ENCODE measurements at places on chromosomes 2 and 18.

DNA sequence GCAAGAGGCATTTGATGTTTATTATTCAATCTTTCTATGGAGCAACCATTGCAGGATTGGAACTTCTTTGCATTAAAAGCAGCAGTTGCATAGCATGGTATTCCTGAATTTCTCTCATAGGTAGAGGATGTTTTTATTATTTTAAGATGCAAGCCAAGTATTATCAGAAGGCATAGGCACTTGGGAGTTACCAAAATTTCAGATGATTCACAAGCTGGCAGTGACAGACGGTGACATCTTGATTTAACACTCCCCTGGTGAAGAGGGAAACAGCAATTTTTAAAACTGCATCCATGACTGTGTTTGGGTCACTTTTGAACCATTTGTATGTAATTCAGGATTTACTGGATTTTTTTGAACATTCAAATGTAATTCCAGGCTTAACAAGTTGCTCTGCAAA lies 654.3 kb downstream of the SLC4A3 start:
- no peak for DNase-seq

GRCh38 chr2:219172231-219173154 lies 2.7 kb upstream of the SLC23A3 start:
- no peak for DNase-seq

GRCh38 chr2:195482010-195482409 lies 175.0 kb upstream of the SLC39A10 start:
- no peak for DNase-seq

DNA sequence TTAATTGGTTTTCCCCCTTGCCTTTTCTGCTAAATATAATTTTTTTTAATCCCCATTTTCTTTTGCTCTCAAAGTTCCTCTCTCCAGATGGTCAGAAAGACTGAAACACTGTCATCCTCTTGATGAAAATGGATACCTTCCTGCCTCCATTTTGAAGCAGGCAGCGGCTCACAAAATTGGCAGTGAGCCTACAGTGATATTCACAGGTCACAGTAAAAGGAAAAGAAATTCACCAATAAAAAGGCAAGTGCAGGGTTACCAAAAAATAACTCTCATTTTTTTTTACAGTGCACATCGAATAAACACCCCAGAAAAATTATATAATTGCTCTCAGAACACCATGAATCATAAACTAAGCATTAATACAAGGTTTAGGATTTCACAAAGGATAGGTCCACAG lies 307.5 kb downstream of the TCF4 start:
- no peak for DNase-seq

DNA sequence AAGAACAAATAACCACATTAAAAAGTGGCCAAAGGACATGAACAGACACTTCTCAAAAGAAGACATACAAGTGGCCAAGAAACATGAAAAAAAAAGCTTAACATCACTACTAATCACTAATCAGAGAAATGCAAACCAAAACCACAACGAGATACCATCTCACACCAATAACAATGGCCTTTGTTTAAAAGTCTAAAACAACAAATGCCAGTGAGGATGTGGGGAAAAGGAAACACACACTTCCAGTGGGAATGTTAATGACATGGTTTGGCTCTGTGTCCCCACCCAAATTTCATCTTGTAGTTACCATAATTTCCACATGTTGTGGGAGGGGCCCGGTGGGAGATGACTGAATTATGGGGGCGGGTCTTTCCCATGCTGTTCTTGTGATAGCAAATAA lies 147.1 kb downstream of the GALNT1 start:
- no peak for DNase-seq

- DNase-seq, result no peak
These were observed 68.1 kb upstream of the ITPRID2 start for GRCh38 chr2:181823405-181823804.

- DNase-seq, result no peak
These were observed 3.4 kb downstream of the GAREM2 start for GRCh38 chr2:26176279-26176615.

- DNase-seq, result no peak
These were observed 191.5 kb upstream of the NETO1 start for GRCh38 chr18:73059280-73059679.

- DNase-seq, result no peak
These were observed 88.8 kb upstream of the SNTG2 start for GRCh38 chr2:861655-862354.

DNA sequence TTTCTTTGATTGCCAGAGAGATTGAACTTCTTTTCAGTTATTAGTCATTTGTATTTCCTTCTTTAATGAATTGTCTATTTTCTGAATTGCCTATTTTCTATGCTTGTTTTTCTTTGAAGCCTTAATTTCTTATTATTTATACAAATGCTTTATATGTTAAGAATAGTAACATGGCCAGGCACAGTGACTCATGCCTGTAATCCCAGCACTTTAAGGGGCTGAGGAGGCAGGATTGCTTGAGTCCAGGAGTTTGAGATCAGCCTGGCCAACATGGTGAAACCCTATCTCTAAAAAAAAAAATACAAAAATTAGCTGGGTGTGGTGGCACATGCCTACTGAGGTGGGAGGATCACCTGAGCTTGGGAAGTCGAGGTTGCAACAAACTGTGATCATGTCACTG lies 4.7 kb upstream of the RAB11FIP5 start:
- no peak for DNase-seq

GRCh38 chr2:188391354-188391753 lies 99.7 kb downstream of the GULP1 start:
- no peak for DNase-seq

DNA sequence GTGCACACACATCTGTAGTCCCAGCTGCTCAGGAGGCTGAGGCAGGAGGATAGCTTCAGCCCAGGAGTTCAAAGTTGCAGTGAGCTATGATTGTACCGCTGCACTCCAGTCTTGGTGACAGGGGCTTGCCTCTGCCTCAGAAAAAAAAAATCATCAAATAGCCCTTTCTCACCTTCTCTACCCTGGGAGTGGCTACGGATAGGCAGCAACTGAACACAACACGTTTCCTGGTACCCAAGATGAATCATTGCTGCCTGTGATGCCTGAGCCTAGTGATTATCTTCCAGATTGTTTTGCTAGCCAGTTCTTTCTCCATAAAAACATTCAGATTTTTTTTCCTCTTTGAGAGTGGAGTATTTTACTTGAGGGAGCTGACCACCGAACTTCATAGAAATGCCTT lies 13.5 kb downstream of the INPP4A start:
- peak; percentile 69 for DNase-seq

GRCh38 chr2:129404000-129404685 lies 575.3 kb upstream of the RAB6C start:
- DNase-seq, result no peak

DNA sequence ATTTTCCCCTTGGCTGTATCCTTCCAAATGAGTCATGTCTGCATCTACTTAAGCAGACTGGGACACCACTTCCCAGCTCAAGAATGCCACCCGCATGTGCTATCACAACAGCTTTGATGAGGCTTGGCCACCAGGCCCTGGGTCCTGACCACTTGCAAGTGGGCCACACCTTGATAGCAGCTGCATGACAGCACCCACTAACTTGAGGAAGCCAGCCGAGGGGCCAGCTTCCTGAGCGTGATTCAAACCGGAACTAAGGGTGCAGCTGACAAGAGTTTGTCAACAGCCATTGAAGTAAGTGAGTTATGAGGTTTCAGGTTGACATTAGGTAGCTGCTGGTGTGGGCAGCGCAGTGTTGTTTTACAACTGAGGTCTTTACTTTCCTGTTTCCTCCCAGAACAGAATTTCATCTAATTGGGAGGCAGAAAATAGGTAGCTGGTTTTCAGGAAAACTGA lies 54.4 kb downstream of the EPHA4 start:
- peak; percentile 89 for DNase-seq

GRCh38 chr2:112141626-112142007 lies 3.4 kb downstream of the FBLN7 start:
- no peak for DNase-seq

- no peak for DNase-seq
These were observed 103.6 kb downstream of the ACKR3 start for GRCh38 chr2:236673126-236673822.

DNA sequence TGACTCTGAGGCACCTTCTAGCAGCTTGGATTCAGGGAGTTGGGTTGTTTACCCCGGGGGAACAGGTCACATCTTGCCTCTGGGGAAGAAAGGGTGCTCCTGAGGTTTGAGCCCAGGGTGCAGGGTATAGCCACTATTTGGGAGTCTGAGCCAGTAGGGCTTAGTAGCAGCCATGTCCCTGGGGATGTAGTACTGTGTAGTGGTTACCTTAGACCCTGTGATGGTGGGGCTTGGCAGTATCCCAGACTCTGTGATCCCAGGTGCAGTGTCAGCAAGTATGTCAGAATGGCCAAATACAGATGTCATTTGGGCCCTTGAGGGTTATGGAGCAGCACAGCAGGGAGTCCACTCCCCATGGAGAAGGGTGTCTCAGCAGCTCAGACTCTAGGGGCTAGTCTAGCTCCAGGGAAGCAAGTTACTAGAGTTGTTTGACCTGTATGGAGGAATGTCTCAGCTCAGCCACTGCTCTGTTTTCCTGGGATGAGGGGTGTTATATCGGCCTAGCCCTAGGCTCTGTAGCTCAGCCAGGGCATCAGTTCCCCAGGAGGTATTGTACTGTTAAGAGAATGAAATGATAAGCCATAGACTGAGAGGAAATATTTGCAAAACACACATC lies 151.3 kb downstream of the UBR3 start:
- no peak for DNase-seq

- DNase-seq, result no peak
These were observed 50.2 kb downstream of the WDFY1 start for GRCh38 chr2:223894968-223895367.

DNA sequence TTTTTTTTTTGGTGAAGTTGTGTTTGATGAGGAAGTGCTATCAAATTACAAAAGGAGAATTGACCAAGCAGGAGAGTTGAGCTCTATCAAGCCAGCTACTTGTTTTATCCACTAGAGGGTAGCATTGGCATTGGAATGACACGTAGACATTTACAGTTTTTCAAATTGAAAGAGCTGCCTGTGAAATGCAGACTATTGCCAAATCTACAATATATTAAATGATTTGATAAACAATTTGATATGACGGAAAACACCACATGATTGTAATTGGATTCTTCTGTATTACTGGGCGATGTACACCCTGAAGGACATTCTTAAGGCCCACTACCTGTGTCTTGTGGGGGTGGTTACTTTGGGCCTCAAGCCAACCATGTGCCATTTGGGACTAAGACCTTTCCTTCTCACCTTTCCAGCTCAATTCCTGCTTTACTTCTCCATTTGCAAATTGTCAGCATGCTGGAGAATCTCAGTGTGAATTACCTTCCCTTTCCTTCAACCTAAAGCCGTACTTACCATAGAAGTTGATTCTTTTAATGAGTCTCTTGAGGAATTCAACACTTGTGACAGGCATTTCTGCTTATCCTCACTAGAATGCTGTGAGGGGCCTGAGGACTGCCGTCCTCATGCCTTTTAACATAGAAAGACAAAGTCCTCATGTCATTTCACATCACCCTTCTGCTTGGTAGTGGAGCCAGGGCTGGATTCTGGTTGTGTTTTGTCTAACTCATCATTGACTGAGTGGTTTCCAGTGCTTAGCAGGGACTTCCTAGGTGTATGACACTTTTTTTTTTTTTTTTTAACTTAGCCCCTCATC lies 134.8 kb upstream of the THUMPD2 start:
- DNase-seq, result peak; percentile 64

DNA sequence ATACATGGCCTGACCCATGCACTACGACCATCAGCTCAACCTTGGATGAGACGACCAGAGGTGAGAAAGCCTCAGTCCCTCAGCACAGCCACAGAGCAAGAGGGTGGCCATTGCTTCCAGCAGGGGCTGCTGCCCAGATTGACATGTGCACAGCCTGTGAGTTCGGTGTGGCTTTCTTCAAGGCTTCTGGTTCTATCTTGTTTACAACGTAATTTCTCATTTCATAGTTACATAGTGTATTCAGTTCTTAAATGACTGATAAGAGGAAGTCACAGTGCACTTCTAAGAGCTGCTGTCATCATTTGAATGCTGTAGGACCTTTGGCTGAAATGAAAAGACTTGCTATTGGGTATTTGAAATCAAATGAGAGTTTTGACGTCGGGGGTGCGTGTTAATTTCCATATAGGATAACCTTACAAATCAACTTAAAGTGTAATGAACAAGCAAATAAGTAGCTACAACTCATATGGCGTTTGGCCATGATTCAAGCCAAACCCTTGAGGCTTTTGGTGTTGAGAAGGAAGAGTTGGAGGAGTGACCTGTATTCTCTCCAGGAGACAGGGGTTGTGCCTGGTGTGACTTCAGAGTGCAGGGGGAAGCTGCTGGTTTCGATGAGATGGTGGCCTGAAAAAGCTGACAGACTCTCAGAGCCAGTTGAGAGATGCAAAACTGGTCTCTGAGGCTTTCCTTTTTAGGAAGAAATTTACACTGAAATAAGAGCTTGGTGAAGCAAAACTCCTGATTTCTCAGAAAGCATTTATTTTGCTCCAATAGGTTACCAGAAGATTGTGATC lies 51.0 kb downstream of the TSHZ1 start:
- peak; percentile 31 for DNase-seq

DNA sequence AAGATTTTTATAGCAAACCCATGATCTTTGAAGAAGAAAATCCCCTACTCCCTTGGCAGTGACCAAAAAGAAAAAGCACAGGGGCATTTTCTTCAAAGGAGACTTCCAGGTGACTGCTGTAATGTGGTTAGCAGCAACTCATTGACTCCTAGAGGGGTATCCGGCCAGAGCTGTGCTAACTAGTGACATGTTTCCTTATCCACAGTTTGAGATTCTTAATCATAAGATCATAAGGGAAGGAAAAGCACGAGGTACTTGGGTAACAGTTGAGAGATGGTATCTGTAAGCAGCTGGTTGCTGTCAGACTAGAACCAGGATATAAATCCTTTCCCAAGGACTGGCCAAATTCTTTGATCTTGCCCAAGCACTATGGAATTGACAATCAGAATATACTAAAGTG lies 124.7 kb downstream of the MREG start:
- DNase-seq, result no peak

Measured in activated CD4-positive, alpha-beta T cell treated with anti-CD3 and anti-CD28 coated beads, Interleukin-2, Interleukin-4, amounts not matched to agents 100 ng/mL and 50 ng/mL, durations not matched to agents 16 hours and 8 hours (primary cell).